ENCODE measurements at places on chromosomes 4 and X.

- H3K36me3 ChIP-seq = no peaks in the 10 kb centered on the region
- no peaks in the 10 kb centered on the region for H3K4me1 ChIP-seq
- H3K4me3 ChIP-seq = no peak overlapping the region
- no peak overlapping the region for H3K27ac ChIP-seq
- no peaks in the 10 kb centered on the region for H3K27me3 ChIP-seq
Observed at GRCh38 chr4:78254893-78255292, 197.8 kb downstream of the FRAS1 start.

DNA sequence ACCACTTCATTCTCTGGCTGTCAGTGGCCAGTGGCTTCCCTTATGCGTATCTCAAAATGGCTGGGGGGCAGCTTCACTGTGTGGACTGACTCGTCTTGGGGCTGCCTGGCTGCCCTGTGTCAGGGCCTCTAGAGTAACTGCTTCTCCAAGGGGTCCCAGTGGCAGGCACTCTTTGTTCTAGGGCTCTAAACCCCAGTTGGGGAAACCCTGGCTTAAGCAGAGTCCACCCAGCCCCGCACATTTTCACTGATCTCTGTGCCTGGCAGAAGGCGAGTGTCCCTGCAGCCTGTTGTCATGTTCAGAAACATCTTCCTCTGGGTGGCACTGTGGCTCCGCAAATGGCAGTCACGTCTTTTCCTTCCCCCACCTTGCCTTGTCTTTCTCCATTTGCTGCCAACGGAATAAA is 59.7 kb downstream of the NBDY start:
- H3K27ac ChIP-seq = no peak overlapping the region
- no peaks in the 10 kb centered on the region for H3K27me3 ChIP-seq
- no peak for DNase-seq

DNA sequence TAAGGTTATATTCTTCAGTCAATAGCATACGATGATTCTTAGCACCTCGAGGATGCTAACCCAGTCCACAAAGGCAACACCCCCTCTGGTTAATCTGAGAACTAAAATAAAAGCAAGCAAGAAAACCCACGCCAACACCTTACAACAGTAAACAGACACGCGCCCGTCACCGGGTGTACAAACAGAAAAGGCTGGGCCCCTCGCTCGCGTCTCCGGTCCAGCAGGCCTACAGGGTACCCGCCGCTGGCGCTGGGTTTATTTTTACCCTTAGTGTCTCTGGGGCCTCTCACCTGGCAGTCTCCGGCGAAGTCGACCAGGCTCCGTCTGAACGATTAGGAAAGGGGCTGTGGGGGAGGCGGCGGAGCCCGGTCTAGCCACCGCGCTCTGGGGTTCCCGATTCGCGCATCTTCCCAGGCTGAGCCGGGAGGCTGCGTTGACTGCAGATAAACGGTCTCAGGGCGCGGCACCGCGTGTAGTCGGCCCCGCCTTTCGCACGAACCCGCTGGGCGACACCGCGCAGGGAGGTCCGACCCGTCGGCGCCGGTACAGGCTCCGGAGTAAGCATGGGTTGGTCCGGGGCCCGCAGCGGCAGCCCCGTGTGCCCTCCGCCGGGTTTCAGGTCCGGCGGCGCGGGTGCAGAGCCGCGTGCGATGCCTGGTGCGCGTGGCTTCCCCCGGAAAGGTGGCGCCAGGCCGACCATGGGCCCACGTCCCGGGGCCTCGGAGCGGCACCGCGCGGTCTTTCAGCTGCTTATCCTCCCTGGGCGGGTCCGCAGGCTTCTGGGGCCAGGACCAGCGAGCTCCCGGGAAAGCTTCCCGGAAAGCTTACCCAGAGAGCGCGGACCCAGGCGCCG is 441 bp downstream of the SLC9B2 start:
- DNase-seq = peak; percentile 34
- peak overlapping the region; percentile 82 for H3K4me3 ChIP-seq
- no peaks in the 10 kb centered on the region for H3K36me3 ChIP-seq
- peaks cover 21% of the 10 kb centered on the region for H3K4me1 ChIP-seq
- peak overlapping the region; percentile 51 for H3K27ac ChIP-seq

GRCh38 chrX:103437147-103437873 is 61.0 kb downstream of the BEX3 start:
- H3K27ac ChIP-seq = no peak overlapping the region
- H3K4me1 ChIP-seq = no peaks in the 10 kb centered on the region
- no peaks in the 10 kb centered on the region for H3K27me3 ChIP-seq
- no peaks in the 10 kb centered on the region for H3K36me3 ChIP-seq
- no peak for DNase-seq

DNA sequence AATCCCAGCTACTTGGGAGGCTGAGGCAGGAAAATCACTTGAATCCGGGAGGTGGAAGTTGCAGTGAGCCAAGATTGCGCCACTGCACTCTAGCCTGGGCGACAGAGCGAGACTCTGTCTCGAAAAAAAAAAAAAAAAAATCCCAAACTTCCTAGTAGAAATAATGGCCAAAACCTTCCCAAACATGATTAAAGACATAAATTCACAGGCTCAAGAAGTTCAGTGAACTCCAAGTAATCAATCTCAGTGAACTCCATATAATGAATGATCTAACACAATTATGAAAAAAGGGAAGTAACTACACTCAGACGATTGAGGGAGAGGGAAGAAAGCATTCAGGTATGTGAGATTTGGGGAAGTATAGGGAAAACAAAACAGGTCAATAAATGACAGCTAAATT is 6.5 kb downstream of the FUNDC1 start:
- H3K27me3 ChIP-seq = no peaks in the 10 kb centered on the region
- no peak for DNase-seq
- no peak overlapping the region for H3K27ac ChIP-seq
- H3K36me3 ChIP-seq = no peaks in the 10 kb centered on the region
- no peaks in the 10 kb centered on the region for H3K4me1 ChIP-seq

- DNase-seq = no peak
- H3K36me3 ChIP-seq = no peaks in the 10 kb centered on the region
- H3K27me3 ChIP-seq = no peaks in the 10 kb centered on the region
- no peaks in the 10 kb centered on the region for H3K4me1 ChIP-seq
- H3K27ac ChIP-seq = no peak overlapping the region
Observed at GRCh38 chr4:53349091-53349491, 16.8 kb downstream of the SCFD2 start.

Measured in PC-9 (cell line).